Fibroblast of skin of left quadriceps (primary cell): ENCODE measurements at places on chromosomes 5 and 9.

DNA sequence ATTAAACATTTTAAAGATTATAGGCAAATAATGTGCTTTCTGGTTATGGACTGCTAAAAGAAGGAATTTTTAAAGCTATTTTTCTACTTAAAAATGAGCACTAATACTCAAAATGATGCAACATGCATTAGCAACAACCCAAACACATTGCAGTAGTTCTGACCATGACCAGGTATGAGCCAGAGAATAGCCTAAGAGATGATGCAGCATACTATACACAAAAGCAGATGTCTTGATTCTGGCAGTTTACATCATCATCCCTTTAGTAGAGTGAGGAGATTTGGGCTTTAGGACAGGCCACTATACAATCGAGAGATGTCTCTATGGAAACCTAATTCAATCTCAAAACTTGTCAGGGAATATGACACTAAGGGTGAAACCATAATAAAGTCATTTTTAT is 307.1 kb downstream of the PRR16 start:
- no peak for DNase-seq

- no peak for DNase-seq
Observed at GRCh38 chr9:125341566-125341965, 79.9 kb downstream of the GAPVD1 start.

GRCh38 chr5:140576776-140577201 is 12.2 kb downstream of the SLC35A4 start:
- DNase-seq, result no peak

DNA sequence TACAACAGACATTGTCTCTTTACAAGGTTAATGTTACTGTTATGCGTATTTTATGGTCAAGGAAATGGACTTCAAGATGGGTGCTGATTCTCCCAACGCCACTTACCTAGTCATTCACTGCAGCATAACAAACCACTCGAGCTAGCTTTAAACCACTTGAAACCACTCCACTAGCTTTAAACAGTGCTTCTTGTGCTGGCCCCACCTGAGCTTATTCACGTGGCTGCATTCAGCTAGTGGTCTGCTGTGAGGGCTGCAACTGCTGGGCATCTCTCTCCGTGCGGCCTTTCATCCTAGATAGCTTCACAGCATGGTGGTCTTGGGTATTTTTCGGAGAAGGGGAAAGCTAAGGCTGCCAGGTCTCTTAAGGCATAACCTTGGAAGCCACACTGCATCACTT is 3.5 kb upstream of the HRH2 start:
- no peak for DNase-seq

GRCh38 chr5:173396311-173396993 is 68.2 kb upstream of the STC2 start:
- no peak for DNase-seq

DNA sequence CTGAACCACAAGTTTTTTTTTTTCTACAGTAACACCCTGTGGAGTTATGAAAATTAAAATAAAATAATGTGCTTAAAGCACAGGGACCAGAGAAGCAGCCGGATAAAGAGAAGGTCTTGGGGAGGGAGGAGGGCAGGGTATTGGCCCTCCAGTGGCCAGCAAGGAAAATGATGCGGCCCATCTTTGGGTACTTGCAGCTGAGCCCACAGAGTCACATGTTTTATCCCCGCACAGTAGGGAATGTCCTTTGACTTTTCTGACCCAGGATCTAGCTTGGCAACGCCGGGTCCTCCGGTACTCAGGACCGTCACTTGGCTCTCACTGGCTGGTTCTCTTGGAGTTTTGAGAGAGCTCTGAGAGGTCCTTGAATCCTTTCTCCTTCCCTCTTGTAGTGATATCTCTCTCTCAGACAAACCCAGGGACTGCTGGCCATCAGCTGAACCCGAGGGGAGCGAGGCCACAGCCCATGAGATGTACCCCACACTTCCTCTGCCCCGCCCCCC is 35.3 kb upstream of the HSPA9 start:
- no peak for DNase-seq

- DNase-seq, result peak; percentile 56
Observed at GRCh38 chr5:153964880-153965645, 73.6 kb downstream of the FAM114A2 start.

GRCh38 chr9:26292943-26293342 is 599.7 kb downstream of the CAAP1 start:
- peak; percentile 29 for DNase-seq

DNA sequence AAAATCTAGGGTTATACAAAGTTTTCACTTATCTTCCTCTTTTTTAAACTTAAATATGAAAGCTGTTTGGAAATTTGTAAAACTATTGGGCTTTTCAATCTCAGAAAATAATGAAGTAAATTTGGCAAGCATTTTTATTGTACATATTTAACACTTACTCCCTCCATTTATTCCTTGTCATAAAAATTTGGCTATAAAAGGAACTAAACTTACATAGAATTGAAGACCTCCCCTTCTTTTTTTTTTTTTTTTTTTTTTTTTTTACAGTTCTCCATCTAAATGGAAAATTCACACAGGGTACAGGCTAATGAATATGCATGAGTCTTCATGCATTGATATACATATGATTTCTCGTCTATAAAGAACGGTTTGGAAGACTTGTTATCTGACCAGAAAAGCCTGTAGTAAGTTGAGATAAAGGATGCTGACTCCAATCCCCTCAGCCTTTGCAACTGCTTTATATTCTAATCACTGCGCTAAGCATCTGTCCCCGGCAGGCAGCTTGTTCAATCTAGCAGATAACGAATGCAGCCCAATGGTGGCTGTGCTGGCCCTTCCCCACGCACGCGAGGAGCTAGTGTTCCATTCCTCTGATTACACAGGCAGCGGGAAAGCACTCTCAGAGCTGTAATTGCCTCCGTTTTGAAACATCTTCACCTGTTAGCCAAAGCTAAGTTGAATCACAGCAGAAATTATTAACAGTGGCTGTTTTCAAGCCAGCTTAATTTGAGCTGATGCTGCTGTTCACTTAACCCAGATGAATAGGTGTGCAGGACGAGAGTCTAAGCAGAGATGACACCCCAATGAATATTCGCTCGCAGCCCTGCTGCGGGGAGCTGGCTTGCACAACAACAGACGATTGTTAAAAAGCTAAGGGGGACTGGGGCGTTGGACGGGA is 453.8 kb upstream of the ZNF608 start:
- DNase-seq, result no peak

GRCh38 chr5:158212917-158213316 is 354.0 kb upstream of the CLINT1 start:
- no peak for DNase-seq

DNA sequence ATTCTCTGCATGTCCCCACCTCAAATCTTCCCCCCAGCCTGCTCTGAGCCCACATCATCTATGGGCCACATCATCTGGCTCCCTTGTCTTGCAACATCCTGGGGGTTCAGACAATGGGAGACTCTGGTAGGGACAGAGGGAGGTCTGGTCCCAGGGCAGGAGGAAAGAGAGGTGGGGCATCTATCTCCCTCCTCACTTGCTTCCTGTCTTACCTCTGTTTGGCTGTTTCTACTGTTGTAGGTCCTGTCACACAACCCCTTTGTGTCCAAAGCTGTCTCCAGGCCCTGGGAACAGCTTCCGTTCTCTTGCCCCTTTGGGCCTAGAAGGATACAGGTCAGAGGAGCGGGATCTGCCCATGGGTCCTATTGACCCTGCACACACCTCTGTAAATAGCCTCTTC is 227.2 kb downstream of the NSG2 start:
- no peak for DNase-seq

DNA sequence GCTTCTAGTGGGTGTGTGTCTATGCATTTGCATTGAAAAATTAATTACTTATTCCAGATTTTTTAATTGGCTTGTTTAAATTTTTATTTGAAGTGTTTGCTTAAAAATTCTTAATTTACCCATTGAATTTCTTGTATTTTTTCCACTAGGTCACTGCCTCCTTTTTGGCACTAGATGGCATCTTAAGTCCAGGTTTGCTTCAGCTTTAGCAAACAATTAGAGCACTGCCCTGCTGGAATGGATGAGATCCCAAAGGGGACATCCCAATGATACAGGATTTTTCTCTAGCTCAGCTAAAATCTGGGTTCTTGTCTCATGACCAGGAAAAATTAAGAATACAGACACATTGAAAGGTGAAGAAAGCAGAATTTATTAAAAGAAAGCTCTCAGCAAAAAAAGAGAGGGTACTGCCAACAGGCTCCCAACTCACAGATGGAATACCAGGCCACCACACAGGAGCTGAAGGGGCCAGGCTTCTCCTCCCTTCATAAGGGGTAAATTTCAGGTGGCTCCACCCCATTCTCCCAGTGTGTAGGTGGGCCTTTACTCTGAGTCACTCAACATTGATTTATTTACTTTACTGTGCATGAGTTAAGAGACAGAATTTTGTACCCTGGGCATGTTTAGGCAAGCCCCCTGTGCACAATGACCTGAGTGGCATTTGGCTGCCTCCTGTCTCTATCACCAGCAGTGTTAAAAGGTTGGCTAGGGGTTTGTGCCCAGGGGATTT is 532.4 kb downstream of the ANXA1 start:
- DNase-seq, result peak; percentile 11

DNA sequence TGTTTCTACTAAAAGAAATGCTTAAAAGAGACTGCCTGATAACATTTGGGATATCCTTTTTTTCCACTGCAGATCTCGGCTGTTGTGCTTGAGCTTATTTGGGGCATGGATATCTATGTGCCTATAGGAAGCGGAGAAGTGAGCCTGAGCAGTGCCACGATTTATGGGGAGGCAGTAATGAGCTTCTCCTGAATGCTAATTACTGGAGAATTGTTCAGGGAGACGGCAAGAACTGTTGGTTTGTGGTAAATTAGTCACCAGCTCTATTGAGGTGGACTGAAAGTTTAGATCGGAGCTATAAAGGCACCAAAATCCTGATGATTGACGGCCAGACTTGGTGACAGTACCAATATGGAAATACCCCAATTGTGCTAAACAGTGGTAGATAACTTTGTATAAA is 186.5 kb downstream of the ARHGEF28 start:
- DNase-seq, result no peak

- DNase-seq, result no peak
Observed at GRCh38 chr9:105842023-105842644, 147.8 kb downstream of the TMEM38B start.

GRCh38 chr5:120567921-120568320 is 103.8 kb downstream of the PRR16 start:
- no peak for DNase-seq

DNA sequence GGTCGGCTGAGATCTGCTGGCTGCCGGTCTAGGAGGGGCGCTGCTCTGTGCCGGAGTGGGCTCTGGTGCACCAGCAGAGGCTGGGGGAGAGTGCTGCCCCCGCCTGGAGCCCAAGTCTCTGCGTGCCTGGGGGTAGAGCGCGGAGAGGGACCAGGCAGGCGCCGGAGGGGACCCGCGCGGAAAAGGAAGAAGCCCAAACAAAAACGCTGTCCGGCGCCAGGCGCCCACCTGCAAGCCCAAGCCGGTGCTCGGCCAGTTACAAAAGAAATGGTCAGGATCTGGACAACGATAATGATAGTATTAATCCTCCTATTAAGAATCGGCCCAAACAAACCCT is 571 bp upstream of the S1PR3 start:
- no peak for DNase-seq

DNA sequence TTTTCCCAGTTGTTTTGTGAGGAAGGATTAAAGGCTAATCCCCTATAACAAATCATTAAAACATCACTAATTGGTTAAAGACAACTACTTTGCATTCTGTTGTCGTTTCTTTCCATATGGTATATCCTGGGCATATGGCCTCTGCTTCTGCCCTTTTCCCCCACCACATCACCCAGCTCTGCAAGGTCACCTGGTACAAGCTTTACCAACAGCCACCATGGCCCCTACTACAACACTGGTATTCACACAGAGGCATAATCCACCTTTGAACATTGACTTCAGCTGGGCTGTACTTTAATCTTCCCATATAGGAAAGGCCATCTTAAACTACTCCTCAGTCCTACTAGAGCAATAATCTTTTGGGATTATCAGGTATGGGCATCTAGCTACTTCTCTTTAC is 866.1 kb downstream of the TLE4 start:
- no peak for DNase-seq

DNA sequence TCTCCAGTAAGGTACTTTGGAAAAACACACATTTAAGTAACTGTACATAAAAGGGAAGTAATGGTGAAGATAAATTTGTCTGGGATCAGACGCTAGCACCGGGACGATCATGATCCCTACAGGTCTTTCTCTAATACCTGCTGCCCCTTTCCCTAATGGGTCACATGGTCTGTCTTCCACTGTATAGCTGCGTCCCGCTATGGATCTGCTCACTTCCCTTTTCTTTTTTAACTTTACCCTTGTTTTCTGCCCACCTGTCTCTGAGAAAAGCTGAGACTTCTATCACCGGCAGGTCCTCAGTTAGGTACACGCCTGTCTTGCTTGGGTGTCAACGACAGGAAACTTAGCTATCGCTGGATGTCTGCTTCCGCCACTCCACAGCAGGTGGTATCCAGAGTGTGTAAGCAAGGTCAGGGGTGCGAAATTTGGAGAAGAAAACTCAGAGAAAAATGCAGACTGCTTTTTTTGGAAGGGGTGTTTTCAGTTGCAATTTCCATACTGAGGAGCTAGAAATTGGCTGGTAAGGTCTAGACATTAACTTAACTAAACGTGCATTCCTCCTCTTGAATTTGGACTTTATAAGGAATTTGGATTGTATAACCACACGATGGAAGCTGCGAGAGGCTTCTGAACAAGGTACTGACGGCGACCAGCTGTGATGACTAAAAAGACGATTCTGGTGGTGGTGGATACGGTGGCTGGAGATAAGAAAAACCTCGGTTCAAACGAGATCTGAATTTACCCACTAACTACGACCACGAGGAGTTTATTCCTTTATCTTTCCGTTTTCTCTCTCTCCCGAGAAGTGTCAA is 1.1 kb upstream of the ICE1 start:
- DNase-seq, result no peak

DNA sequence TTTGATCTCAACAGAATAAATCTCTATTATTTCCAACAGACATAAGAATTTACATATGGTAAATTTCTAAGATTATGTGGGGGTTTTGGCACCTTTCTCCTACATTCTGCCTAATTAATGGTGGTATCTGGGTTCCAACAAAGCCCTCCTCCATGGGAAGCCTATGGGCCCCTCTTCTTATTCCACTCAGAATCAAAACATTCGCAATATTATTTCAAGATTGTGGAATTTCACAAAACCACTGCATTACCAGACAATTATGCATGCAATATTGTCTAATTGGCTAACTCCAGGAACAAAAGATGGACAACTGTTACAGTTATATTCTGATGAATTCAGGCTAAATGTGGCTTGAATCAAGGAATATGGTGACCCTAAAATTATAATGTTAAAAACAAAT is 434.0 kb downstream of the NFIB start:
- DNase-seq, result peak; percentile 13

- DNase-seq, result no peak
Observed at GRCh38 chr9:95516734-95517558, at the start of gene PTCH1. Gene PTCH1, minus strand, starts transcription at chr9:95516971.
